T-helper 22 cell (primary cell): ENCODE measurements at places on chromosomes 2 and 18.

GRCh38 chr2:72579591-72580180 lies 246.1 kb downstream of the EXOC6B start:
- DNase-seq, result no peak

DNA sequence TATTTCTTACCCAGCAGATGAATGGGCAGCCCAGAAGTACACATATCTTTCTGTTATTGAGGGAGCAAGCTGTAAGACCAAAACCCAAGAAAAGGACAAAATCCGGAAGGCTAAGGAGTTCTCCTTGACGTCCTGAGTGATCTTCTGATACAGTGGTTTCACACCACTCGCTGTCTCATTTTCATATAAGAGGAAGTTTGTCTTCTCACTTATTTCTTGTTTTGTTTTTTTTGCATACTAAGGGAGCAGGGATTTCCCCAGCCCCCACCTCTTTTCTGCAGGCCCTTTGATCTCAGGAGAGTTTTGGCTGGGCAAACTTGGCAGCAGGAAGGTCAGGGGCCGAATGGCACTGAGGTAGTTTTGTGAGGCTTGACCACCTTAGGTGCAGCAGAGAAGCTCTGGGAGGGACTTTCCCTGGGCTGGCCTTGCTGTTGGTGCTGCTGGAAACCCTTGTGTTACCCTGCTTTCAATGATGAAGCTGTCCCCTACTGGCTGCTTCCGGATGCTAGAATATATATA lies 13.3 kb downstream of the CHRNA1 start:
- peak; percentile 33 for DNase-seq

DNA sequence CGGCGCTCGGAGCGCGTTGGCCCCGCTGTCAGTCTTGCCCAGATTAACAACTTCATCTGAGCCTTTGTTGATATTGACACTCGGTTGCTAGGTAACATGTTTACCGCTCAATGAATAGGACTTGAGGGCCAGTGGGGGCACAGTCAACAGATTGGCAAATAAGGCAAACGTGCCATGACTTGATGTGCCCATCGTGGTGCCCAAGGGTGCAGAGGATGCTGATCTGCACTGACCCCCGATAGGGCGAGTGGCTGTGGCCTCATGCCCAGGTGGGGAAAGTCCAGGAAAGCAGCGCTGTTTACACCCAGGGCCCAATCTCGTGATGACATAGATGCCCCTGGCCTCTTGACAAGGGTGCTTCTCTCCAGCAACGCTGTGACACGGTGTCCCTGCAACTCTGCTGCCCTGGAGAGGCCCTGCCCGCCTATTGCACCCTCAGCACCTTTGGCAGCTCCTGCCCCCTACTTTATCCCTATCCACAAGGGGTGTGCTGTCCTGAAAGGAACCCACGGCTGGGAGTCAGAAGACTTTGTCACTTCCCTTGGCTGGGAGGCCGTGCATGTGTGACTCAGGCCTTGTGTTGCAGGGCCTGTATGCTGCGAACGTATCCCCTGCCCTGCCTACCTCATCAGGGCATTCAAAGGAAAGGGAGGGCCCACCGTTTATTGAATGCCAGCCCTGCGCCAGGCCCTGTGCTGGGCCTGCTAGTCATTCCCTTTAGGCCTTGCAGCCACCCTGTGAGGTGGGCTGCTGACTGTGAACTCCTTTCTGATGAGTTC lies 158.0 kb downstream of the INHBB start:
- no peak for DNase-seq

- DNase-seq, result no peak
Measured at GRCh38 chr2:60796573-60797509, 40.8 kb downstream of the PAPOLG start.

- no peak for DNase-seq
Measured at GRCh38 chr2:15436195-15436594, 124.9 kb downstream of the NBAS start.

DNA sequence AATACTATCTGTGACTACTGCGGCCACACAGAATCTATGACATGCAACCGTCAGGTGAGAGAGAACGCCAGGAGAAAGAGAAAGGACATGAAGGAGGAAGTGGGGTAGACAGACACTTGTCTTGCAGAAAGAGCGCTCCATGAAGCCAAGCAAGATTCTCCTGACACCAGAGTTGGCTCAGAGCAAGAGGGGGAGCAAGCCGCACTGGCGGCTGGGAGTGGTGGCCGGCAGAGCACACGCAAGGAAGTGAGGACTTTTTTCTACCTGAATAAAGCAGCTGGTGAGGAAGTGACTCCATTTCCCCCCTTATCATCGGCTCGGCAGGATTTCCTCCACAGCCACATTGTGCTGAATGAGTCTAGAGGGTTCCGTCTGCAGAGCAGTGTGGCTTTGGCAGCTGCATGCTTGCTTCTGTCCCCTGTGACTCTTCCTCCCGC lies 181.6 kb downstream of the BCL2 start:
- DNase-seq, result peak; percentile 65

- DNase-seq, result no peak
Measured at GRCh38 chr2:204239411-204240165, 303.0 kb downstream of the ICOS start.

DNA sequence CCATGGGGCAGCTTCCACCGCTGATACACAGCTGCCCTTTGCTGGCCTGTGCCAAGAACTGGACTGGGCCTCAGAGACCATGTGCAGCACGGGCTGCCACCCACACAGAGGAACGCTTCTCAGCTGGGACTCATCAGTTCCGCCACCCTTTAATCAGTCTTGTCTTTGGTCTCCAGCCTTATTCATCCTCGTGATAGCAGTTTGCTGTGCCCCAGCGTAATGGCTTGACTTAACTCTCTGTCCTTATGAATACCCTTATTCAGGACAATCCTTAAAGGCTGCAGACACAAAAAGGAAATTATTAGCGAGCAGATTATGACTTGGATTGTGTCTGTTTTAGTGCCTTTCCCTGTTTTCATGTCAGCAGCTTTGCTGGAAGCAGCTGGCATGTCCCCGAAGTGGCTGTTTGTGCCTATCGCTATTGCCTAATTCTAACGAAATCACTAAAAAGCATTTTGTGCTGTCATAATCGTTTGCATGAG lies 108.9 kb upstream of the DAPL1 start:
- no peak for DNase-seq

GRCh38 chr2:64859312-64860212 lies 129.6 kb upstream of the SLC1A4 start:
- DNase-seq, result no peak

- DNase-seq, result no peak
Measured at GRCh38 chr2:241558532-241559322, at the start of gene BOK. Gene BOK (plus strand): TSS chr2:241558745. CDS start chr2:241559484, 739 bp downstream.

GRCh38 chr2:9374071-9374730 lies 49.1 kb downstream of the ITGB1BP1 start:
- no peak for DNase-seq

- no peak for DNase-seq
Measured at GRCh38 chr2:168686452-168687191, 115.8 kb upstream of the NOSTRIN start.

DNA sequence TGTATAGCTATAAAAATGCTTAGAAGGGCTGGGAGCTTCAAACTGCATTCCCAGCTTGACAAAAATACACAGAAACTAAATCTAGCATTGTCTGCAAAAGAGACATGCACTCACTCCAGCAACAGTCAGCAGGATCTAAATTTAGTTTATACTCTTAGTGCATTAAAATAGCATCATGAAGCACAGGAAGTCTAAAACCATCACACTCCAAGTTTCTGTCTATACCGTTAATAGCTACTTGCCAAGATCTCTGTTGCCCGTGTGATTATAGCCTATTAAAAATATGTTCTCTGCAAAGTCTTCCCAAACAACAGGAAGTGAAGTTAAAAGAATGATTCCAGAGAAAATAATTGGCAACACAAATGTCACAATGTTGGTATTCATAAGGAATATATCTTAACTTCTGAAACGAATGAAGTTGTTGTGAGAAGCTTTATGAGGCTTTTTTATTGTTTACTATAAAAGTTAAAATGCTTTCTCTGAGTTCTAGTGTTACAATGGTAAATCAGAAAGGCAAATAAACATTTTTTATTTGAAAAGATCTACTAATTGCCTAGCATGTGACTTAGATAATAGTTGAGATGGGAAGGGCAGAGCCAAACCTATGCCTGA lies 184.2 kb downstream of the ZNF385B start:
- no peak for DNase-seq

DNA sequence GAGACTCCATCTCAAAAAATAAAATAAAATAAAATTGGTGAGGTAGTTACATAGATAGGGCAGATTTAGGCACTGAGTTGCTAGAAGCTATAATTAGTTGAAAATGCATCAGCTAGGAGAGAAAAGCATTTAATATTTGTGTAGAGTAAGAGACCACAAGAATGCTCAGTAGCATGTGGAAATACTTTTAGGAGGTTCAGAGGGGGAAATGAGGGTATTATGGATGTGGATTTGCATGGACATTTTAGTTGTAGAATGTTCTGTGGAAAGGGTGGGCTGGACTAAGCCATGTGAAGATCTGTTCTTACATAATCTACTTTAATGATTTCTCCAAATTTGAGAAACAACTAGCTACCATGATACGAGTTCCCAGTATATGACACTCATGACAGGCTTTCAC lies 95.5 kb downstream of the ATP9B start:
- DNase-seq, result no peak

DNA sequence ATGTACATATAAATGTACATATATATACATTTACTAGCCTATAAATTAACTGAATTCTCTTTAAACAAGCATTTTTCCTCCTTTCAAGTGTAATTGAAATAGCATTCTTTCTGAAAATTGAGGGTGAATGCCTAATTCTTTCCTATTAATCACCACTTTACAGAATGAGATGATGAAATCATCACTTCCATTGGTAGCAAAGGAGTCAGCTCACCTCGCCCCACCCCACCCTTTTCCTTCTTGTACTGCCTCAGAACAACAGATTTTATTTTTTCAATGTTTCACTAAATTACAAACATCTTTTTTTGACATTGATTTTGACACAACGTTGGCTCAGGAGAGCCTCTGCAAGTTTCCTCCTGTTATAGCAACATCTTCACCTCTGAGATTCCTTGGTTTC lies 181.9 kb upstream of the CDH7 start:
- no peak for DNase-seq

- no peak for DNase-seq
Measured at GRCh38 chr2:24919506-24920097, 435 bp downstream of the ADCY3 start.

- DNase-seq, result no peak
Measured at GRCh38 chr2:105969552-105969951, 224.5 kb downstream of the UXS1 start.

GRCh38 chr2:234847364-234847635 lies 104.5 kb upstream of the SH3BP4 start:
- no peak for DNase-seq

DNA sequence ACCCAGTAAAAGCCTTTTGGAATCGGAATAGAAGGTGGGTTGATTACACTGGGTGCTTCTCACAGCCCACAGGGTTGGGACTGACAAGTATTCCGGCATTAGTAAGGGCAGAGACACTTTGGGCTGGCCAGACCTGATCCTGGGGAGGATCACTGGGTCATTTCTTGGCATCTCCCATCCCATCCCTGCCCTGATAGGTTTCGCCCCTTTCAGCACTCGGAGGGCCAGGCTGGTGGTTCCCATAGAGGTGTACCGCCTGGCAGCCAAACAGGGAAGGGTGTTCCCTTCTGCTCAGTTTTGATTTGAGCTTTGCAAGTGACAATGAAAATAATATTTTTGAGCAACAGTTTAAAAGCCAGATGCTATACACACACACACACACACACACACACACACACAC lies 37.3 kb downstream of the CYP1B1 start:
- no peak for DNase-seq

GRCh38 chr2:7972670-7973069 lies 709.2 kb upstream of the ID2 start:
- DNase-seq, result no peak

- no peak for DNase-seq
Measured at GRCh38 chr18:23141104-23141999, 6.1 kb downstream of the CABLES1 start.

- no peak for DNase-seq
Measured at GRCh38 chr18:62720048-62720447, 4.7 kb downstream of the PHLPP1 start.

GRCh38 chr2:7672027-7672684 lies 754.9 kb downstream of the RNF144A start:
- DNase-seq, result no peak

DNA sequence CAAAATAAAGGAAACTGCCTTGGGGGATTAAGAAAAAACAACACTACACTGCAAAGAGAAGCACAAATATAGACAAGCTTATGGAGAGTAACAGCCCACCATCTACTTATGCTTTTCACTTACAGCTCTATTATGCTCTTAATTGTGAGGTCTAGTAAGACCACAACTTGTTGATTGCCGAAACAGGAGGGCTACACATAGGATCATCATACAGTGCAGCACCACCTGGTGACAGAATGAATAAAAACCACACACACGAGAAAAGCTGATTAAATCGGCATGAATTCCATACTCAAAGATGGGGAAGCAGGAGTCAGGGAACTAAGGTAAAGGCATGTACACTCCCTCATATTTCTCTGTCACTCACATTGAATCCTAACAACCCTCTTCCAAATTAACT lies 259.2 kb downstream of the IKZF2 start:
- DNase-seq, result no peak

GRCh38 chr2:237190966-237191713 lies 105.5 kb downstream of the COPS8 start:
- DNase-seq, result no peak

DNA sequence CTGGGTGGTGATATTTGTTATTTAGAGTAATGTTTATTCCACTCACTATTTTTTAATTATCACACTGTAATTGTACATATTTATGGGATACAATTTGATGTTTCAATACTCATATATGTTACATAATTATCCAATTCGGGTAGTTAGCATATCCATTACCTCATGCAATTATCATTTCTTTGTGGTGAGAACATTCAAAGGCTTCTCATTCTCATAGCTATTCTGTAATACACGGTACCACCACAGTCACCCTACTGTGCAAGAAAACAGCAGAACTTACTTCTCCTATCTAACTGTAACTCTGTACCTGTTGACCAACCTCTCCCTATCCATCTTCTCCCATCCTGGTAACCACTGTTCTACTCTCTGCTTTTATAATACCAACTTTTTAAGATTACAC lies 4.6 kb downstream of the TBC1D8 start:
- DNase-seq, result no peak

GRCh38 chr2:31213601-31214443 lies 3.5 kb downstream of the CAPN14 start:
- no peak for DNase-seq

DNA sequence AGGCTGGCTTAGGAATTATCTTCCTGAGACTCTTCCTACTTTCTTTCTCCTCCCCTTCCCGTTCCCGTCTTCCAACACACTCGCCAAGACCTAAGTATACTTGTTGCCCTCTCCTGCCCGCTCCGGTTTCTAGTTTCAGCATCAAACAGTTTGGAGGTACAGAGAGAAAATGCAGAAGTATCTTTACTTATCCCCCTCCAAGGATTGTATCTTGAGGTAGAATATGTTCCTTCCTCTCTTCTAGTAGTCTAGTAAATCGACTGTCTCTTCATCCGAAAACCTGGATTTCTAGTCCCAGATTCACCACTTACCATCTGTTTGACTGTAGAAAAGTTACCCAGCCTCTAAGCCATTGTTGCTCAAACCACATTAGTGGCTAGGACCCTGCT lies 755 bp downstream of the EIF4E2 start:
- no peak for DNase-seq
